ENCODE measurements at places on chromosomes 13 and 19.

DNA sequence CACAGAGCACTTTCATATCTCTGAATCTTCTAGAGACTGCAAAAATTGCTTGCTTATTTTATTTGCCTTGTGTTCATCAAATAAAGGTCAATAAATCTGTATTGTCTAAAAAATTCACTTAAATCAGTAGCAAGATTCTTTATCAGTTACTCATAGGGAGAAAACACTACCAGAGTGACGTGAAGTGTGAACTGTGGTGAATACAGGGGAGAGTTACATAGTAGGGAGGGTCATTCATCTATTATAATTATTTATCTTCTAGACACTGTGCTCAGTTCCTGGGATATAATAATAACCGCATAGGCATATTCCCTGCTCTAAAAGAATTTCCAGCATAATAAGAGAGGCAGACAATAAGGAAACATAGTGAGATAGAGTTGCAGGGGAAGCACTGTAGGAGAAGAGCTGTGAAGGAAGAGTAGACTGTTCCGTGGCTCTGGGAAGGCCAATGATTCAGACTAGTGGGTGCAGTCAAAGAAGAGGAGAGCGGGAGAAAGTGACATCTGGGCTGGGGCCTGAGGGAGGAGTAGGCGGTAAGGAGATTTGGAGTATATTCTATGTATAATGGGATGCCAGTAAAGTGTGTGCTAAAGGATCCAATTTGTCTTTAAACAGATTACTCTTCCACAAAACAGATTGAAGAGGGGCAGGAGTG is 84.0 kb upstream of the TDRD3 start:
- no peak overlapping the region for H3K27ac ChIP-seq
- H3K4me1 ChIP-seq = no peaks in the 10 kb centered on the region
- no peak for DNase-seq
- H3K36me3 ChIP-seq = no peaks in the 10 kb centered on the region
- H3K27me3 ChIP-seq = no peaks in the 10 kb centered on the region

DNA sequence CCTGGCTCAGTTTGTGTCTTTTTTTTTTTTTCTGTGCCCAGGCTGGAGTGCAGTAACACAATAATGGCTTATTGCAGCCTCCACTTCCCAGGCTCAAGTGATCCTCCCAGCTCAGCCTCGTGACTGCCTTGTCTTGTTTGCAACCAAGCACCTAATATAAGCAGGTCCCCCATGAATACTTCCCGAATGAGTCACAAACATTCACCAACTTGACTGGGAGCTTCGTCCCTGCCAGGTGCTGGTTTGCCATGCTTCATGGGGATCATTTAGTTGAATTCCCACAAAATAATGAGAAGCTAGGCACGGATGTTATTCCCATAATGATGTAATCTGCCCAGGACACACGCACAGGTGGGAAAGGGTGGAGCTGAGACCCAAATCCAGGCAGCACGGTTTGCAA is 176.5 kb downstream of the CACNA1A start:
- no peak for DNase-seq
- no peaks in the 10 kb centered on the region for H3K27me3 ChIP-seq
- H3K27ac ChIP-seq = no peak overlapping the region
- no peak overlapping the region for H3K4me3 ChIP-seq
- H3K4me1 ChIP-seq = no peaks in the 10 kb centered on the region

DNA sequence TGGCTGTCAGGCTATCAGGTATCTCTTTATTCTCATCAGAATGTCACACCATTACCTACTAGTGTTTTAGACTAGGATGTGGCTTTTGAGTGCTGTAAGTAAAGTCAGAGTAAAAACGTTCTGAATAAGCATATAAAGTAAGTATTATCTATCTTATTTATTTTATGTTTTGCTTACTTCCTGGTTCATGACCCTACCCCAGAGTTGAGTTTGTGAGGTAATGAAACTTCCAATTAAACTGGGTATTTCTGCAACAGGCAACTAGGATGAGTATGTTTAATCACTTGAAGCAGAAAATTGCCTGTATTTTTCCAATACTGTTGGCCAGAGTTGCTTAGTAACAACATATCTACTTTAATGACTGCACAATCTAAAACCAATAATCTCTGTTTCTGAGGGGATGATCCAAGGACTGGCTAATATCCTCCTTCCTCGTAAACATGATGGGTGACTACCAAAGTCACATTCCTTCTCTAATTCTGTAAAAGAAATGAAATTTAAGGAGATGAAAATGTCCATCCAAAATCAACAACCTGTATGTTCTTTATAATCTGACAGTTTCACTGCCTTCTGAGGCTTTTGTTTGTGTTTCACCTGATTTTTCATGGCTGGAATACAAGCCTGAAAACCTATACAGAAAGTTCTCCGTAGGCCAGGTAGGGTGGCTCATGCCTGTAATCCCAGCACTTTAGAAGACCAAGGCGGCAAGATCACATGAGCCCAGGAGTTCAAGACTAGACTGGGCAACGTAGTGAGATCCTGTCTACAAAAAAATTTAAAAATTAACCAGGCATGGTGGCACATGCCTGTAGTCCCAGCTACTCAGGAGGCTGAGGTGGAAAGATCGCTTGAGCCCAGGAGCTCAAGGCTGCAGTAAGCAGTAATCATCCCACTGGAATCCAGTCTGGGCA is 83.1 kb downstream of the ABCC4 start:
- no peak for DNase-seq
- no peaks in the 10 kb centered on the region for H3K4me1 ChIP-seq
- H3K36me3 ChIP-seq = no peaks in the 10 kb centered on the region
- no peak overlapping the region for H3K4me3 ChIP-seq

DNA sequence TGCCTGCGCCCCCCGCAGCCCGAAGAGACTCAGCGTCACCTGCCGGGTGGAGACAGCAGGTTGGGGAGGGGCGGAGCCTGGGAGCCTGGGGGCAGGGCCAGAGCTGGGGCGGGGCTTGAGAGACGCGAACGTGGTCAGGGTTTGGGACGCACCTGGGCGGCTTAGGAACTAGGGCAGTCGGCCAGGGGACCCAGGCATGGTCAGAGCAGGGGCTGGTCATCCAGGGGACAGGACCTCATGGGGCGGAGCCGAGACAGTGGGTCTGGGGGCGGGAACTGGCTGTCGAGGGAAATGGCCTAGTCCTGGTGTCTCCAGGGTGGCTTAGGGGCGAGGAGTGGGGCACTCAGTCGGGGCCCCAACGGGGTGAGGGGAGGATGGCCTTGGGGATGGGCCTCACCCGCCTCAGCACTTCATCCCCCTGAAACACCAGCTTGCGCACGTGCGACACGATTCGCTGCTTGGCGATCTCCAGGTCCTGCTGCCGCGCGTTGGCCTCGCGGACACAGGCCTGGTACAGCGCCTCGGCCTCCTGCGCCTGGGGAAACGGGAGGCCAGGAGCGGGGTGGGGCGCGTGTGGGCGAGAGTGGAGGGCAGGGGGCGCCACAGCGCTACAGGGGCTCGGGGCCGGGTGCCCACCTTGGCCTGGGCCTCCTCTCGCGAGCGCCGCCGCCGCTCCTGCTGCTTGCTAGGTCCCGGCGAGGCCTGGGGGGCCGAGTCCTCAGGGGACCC is 5.8 kb downstream of the GMIP start:
- H3K4me3 ChIP-seq = no peak overlapping the region
- H3K27ac ChIP-seq = no peak overlapping the region
- no peaks in the 10 kb centered on the region for H3K27me3 ChIP-seq
- no peak for DNase-seq
- peaks cover 35% of the 10 kb centered on the region for H3K4me1 ChIP-seq

GRCh38 chr13:55613429-55614187 is 1527.1 kb upstream of the PRR20A start:
- no peak overlapping the region for H3K27ac ChIP-seq
- no peaks in the 10 kb centered on the region for H3K4me1 ChIP-seq
- no peaks in the 10 kb centered on the region for H3K27me3 ChIP-seq
- DNase-seq = no peak

DNA sequence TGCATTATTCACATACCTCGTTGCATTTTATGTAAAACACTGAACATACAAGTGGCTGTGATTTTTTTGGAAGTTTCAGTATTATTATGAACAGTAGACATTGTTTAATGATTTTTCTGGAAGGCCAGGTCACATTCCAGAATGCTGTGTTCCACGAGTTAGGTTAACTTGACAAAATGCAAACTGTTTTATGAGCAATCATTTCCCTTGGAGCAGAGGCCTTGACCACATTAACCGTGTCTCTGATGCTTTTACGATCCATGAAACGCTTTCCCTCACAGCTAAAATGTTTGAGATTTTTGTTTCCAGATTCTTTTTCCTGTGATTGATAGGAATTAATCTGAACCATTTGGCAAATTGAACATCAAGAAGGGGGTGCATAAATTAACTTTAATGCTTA is 57.8 kb downstream of the MBNL2 start:
- no peak for DNase-seq
- H3K27me3 ChIP-seq = no peaks in the 10 kb centered on the region
- no peak overlapping the region for H3K27ac ChIP-seq

DNA sequence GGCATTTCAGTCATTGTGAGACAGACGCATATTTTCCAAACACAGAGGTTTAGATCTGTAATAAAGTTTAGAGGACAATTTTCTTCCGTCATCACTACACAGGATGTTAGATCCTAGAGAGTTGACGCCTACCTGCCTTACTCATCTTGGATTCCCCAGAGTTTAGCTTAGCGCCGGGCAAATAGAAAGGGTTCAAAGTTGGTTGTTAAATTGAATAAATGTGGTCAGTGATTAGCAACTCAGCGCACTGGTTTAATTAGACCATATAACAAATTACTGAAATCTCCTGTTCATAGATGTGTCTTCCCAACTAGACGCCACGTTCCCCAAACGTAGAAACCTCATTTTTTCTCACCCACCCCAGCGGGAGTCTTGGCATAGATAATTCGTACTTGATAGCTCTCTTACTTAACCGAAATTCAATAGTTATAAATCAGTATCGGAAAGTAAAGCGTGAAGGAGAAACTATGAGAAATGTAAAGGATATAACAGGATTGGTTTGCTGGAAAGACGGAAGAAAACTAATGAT is 726 bp upstream of the UFM1 start:
- peak overlapping the region; percentile 97 for H3K4me3 ChIP-seq
- peak overlapping the region; percentile 97 for H3K27ac ChIP-seq
- peaks cover 9% of the 10 kb centered on the region for H3K36me3 ChIP-seq
- no peaks in the 10 kb centered on the region for H3K27me3 ChIP-seq
- no peak for DNase-seq

- H3K27me3 ChIP-seq = peaks cover 46% of the 10 kb centered on the region
- H3K27ac ChIP-seq = no peak overlapping the region
- DNase-seq = no peak
- no peak overlapping the region for H3K4me3 ChIP-seq
- no peaks in the 10 kb centered on the region for H3K4me1 ChIP-seq
Observed at GRCh38 chr13:110129539-110130186, 177.3 kb downstream of the COL4A1 start.

DNA sequence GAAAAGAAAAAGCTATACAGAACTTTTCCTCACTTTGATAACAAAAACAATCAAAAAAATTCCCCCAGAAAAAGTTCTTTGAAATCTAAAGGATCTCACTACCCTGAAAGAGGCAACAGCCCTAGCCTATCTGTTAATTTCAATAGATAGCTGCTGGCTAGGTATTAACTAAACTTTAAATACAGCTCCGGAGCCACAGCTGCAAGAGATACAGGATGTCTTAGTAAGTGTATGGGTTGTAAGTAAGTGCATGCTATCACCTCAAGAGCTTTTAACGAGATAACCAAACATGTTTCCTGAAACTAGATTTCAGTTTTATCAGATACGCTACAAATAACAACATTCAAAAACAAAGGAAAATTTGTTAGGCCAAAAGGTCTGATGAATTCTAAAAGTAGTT is 148.4 kb downstream of the KLF12 start:
- peak overlapping the region; percentile 36 for H3K4me3 ChIP-seq
- no peak for DNase-seq
- no peaks in the 10 kb centered on the region for H3K36me3 ChIP-seq
- peaks cover 34% of the 10 kb centered on the region for H3K4me1 ChIP-seq
- no peaks in the 10 kb centered on the region for H3K27me3 ChIP-seq

GRCh38 chr13:83881917-83882605 is at the start of gene SLITRK1:
SLITRK1 (minus strand) TSS chr13:83882474; CDS start chr13:83881507, 967 bp downstream.
- peaks cover 41% of the 10 kb centered on the region for H3K27me3 ChIP-seq
- no peaks in the 10 kb centered on the region for H3K36me3 ChIP-seq
- H3K4me3 ChIP-seq = no peak within 1 kb of the TSS
- DNase-seq = no peak
- H3K27ac ChIP-seq = no peak within 1 kb of the TSS

DNA sequence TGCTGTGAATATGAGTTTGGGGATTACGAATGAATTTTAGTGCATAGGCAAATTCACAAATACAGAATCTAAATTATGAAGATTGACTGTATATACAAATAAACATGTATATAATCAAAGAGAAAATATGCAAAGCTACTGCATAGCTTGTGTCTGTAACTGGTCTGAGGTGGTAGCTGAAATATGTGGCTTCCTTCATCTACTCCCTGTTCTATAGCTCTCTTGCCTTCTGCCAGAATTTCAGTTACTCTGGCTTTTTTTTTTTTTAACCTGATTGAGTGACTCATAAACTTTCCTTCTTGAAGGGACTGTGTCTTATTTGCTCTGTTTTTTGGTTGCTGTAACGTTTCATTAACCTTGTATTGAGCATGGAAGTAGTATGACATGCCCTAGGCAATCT is 26.6 kb downstream of the DNAJC3 start:
- peaks cover 15% of the 10 kb centered on the region for H3K4me1 ChIP-seq
- no peak for DNase-seq
- H3K27me3 ChIP-seq = no peaks in the 10 kb centered on the region
- H3K4me3 ChIP-seq = no peak overlapping the region
- H3K27ac ChIP-seq = no peak overlapping the region

- H3K4me1 ChIP-seq = no peaks in the 10 kb centered on the region
- H3K4me3 ChIP-seq = no peak overlapping the region
- no peak for DNase-seq
- H3K27me3 ChIP-seq = no peaks in the 10 kb centered on the region
Observed at GRCh38 chr13:111270126-111270525, 50.3 kb upstream of the TEX29 start.

DNA sequence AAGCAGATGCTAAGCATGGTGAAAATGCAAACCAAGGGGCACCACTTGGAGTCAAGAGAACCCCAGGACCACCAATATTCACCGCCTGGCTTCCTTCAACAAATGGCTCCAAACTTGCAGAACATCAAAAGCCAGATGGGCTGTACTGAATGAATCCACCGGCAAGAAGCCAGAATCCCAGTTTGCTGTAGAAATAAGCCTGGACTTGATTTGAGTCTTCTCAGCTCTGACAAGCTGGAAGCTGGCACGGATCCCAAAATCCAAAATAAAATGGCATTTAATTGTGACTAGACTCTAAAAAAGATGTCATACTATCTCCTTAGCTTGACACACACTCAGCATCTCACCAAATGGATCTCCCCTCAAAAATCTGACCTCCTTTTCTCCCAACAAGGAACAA is 11.9 kb downstream of the EFNB2 start:
- DNase-seq = no peak
- no peak overlapping the region for H3K27ac ChIP-seq
- peaks cover 4% of the 10 kb centered on the region for H3K27me3 ChIP-seq
- no peaks in the 10 kb centered on the region for H3K36me3 ChIP-seq

DNA sequence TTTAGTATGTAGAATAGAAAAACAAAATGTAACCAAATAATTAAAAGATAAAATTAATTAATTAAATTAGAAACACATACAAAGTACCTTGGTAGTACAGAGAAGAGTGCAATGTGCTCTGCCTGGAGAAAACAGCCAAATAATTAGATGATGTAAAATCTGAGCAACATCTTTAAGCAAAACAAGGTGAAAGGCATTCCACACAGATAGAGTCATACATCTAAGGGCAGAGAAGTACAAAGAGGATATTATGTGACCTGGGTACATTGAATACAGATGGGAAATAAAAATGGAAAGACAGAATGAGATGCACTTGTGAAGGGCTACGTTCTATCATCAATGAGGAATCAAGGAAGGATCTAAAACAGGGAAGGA is 25.2 kb upstream of the FNDC3A start:
- no peaks in the 10 kb centered on the region for H3K27me3 ChIP-seq
- H3K4me3 ChIP-seq = no peak overlapping the region
- no peak for DNase-seq
- H3K4me1 ChIP-seq = no peaks in the 10 kb centered on the region
